ENCODE measurements at places on chromosomes 3 and 15.

- DNase-seq, result peak; percentile 31
Measured at GRCh38 chr3:110327870-110328269, 743.7 kb upstream of the NECTIN3 start.

DNA sequence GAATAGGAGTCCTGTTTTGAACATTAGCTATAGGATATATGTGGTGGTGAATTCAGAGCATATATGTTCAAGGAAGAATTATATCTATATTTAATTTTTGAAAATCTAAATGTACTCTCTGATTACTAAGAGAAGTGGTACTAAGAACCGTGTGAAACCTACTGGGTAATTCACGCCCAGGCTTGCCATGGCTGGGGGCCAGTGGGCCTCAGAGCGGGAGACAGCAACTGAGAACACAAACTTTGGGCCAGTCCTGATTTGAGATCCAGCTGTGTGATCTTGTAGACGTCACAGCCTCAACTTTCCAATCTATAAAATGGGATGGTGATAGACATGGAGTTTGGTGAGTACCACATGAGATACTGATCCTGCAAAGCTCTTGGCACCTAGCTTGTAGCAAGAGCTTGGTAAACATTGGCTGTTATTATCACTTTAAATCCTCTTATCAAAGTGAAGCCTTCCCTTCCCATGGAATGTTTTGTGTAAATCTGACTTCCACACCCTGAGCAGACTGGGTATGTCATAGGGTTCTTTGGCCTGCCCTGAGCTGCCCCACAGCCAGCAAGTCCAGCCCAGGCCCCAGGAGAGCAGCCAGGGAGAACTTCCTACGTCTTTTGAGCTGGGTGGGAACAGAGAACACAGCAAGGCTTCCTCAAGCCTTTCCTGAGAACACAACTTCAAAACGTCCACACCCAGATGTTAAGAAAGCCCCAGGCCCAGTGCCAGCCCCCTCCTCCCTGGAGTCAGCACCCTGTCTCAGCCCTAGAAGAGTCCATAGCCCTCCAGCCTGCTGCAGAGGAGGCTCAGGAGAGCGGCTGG is 8.2 kb upstream of the PAQR5 start:
- peak; percentile 19 for DNase-seq

DNA sequence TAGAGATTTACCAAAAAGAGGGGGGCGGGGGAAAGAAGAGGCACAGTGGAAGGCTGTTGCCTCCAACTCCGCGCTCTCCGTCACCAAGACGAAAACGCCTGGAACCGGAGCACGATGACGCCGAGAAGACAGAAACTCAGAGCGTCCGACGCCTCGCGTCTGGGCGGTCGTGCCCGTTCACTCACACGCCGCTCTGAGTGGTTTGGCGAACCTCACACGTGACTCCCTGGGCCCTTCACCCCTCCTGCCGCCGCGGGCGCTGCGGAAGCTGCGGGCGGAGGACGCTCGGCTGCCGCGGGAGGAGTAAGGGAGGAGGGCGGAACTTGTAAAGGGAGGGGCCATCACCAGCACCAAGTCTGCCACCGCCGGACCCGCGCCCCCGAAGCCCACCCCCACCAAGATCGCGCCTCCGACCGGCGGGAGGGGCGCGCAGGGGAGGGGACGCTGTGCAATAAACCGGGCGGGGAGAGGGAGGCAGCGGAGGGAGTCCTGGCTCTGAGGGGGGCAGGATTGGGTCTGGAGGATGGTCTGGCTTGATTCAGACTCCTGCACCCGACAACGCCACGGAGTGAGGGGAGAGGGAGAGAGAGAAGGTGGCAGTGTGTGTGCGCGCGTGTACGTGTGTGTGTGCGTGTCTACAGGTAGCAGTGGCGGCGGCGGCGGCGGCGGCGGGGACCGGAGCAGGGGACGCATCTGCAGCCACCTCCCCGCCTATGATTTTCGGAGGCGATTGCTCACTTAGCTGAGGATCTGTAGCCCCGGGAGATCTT is 1.9 kb upstream of the NLGN1 start:
- DNase-seq, result peak; percentile 92

DNA sequence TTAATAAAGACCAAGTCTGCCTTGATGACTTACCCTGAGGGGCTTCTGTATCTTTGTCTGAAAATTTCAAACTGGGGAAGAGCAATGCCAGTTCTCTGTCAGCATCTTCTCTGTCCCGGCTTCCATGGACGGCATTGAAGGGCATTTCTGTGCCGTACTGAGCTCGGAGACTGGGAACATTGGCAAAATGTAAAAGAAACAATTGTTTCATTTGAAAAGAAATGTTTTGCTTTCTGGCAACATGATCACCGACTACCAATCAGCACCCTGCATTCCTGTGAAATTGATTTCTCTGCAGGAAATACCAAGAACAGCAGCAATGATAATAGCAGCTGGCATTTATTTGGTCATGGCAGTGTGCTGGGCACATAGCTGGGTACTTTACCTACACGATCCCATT is 26.2 kb downstream of the NME9 start:
- DNase-seq, result no peak

DNA sequence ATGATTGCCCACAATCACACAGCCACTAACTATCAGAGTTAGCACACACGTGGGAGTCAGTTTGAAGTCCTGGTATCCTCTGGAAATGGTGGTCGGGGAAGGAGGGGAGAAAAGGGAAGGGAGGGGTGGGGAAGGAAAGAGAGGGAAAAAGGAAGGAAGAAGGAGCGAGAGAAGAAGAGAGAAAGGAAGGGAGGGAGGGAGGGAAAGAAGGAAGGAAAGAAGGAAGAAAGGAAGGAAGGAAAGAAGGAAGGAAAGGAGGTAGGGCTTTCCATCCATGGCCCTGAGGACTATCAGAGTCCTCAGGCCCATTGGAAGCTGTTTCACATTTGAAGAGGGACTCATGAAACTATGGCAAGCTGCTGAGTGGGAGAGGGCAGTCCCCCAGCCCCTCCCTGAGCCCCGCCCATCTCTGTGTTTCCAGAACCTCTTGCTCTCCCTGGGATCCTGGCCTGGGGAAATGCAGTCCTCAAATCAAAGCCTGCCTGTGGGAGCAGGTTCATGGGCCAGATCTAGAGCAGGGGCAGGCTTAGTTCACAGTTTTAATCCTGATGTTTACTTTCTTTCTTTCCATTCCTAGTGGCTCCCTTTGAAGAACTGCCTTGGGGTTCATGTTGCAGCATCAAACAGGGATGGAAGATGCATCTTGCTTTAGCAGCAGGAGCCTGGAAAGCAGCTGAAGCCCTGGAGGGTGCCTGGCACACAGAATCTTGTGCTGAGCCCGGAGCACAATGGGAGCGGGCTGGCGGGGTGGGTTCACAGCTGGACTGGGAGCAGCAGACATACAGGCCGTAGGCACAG is 66.1 kb upstream of the GLCE start:
- DNase-seq, result no peak

GRCh38 chr15:93048759-93049161 is 40.3 kb downstream of the RGMA start:
- peak; percentile 43 for DNase-seq

DNA sequence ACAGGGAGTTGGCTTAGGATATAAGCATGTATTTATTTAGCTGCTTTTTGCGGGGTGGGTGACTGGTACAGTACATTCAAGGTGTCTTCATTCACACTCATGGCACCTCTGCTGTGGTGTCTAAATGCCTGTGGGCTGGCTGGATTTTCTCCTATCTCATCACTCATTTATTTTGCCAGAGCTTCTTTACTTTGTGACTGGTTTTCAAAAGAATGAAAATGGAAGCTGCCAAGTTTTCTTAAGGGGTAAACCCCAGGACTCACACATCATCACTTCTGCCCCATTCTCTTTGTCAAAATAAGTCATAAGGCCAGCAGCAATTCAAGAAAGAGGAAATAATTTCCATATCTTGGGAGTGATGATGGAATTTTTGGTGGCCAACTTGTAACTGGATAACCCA is 493.4 kb upstream of the ALCAM start:
- peak; percentile 58 for DNase-seq

GRCh38 chr3:47533996-47534454 is 20.5 kb upstream of the ELP6 start:
- no peak for DNase-seq

GRCh38 chr3:157204431-157204830 is 44.5 kb upstream of the CCNL1 start:
- DNase-seq, result peak; percentile 60

GRCh38 chr15:100263721-100264455 is 77.9 kb downstream of the ADAMTS17 start:
- DNase-seq, result no peak

- peak; percentile 70 for DNase-seq
Measured at GRCh38 chr15:29045717-29046116, 159.9 kb downstream of the APBA2 start.
